ENCODE measurements at places on chromosomes 7 and 10. TPM values are rescaled to one million over a fixed set of nuclear protein-coding genes. Genes with fewer than 3 reads are reported as not detected.

DNA sequence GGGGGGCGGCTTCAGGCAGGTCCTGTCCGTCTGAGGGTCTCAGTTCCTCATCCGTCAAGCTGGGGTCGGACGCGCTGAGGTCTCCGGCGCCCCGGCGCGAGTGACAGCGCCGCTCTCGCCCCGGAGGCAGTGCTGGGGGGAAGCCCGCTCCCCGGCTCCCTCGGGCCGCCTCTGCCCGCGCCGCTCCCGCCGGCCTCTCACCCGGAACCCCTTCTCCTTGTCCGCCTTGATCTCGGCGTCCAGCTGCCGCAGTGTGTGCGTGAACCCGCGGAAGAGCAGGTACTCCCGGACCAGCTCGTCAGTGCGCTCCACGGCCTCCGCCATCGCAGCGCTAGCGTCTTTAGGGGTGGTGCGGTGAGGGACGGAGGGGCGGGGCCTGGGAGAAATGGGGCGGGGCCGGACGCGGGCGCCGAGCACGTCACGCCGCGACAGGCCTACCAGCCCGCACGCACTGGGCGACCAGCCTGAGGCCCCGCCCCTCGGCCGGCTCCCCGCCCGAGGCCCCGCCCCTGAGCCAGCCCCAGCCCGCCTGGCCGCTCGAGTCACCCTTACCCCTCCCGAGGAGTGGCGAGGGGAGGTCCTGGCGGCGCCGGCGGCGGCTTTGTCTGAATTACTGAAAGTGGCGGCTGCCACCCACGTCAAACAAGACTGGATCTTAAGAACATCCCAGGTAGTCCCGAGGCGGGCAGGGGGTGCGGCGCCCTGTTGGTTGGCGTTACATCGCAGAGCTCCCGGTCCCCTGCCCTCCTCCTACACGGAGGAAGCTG lies at the start of gene WDR91:
WDR91 (minus strand) TSS at position 348 of the 767 bp plus-strand sequence; CDS start at position 324, 24 bp downstream.
- H3K4me3 ChIP-seq = peak within 1 kb of the TSS; percentile 88
- H3K27me3 ChIP-seq = no peaks in the 10 kb centered on the region
- H3K4me1 ChIP-seq = peaks cover 26% of the 10 kb centered on the region
- H3K27ac ChIP-seq = peak within 1 kb of the TSS; percentile 87

DNA sequence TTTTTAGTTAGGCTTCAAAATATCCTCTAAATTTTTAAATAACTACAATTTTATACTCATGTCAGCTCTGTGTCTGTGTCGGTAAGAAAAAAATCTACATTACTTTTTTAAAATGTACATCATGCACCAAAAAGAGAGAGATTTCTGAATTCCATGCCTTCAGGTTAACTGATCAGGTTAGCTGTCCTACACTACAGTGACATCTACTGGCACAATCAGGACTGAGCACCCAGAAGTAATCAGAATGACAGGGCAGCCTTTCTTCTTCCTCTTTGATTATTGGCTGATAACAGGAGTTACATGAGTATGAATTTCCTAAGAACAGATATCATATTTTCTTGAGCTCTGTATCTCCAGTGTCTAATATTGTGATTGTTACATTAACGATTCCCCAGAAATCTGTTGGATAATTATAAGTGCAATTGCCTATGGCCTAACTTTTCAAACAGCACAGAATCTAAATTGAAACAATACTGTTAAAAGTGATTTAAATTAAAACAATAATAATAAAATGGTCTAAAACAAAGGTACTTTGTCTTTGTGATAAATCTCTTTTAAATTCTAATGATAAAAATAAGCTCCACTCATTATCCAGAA lies 41.8 kb upstream of the HYCC1 start:
- no peak overlapping the region for H3K4me3 ChIP-seq
- H3K36me3 ChIP-seq = no peaks in the 10 kb centered on the region
- no peak overlapping the region for H3K27ac ChIP-seq
- no peaks in the 10 kb centered on the region for H3K4me1 ChIP-seq

The CDHR1 gene
- 6.5 TPM for total RNA-seq

The PURB gene
- total RNA-seq = 33.7 TPM

The POLR2J2 gene
- 49.4 TPM for total RNA-seq

Measured in natural killer cell (primary cell).